ENCODE measurements at places on chromosomes 5 and 9.

GRCh38 chr9:34375901-34376595 lies 650 bp downstream of the MYORG start:
- no peak for DNase-seq

DNA sequence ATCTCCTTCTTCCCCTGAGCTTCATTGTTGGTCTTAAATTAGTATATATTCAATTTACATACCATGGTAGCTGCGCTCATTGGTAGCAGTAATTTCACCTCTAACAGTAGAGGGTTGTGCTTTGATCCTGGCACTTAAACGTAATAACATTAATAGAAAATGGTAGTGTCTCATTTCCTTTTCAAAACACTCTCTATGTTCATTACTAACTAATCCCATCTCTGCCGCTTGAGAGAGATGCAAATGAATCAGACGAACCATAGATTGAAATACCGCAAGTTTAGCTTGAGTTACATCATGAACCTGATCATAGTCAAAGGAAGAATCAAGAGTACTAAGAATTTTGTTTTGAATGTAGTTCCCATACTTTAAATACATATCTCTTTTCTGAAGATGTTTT lies 2.2 kb downstream of the THBS4 start:
- no peak for DNase-seq

- DNase-seq, result no peak
These were observed 67.9 kb downstream of the IQGAP2 start for GRCh38 chr5:76470976-76471375.

DNA sequence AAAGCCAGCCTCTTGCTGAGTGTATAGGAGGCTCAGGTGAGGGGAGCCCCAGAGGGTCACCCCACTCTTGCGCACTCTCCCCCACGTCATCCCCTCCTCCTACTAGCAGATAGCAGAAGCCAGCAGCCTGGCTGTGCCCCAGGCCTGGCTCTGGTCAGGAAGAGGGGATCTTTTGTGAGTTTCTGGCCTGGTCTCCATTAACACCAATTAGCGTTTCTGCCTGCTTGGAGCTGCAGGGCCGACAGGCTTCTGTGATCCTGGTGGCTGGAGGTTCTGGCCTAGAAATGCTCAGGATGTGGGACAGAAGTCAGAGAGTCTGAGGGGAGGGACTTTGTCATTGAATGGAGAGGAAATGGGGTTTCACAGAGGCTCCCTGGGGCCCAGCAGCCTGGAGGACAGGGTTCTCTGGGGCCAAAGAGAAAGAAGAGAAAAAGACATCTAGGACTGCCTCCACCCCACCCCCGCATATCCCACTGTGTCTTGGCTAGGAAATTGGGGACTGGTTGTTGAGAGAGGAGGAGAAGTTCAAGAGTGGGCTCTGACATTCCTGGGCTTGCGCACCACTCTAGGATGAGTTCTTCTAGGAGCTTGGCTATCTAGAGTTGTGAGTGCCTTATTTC lies 47.5 kb upstream of the ARAP3 start:
- DNase-seq, result no peak

GRCh38 chr9:89734600-89735041 lies 129.8 kb downstream of the GADD45G start:
- no peak for DNase-seq

- DNase-seq, result no peak
These were observed 78.5 kb downstream of the HMHB1 start for GRCh38 chr5:143890487-143890886.

- no peak for DNase-seq
These were observed 323.4 kb downstream of the CHSY3 start for GRCh38 chr5:130227699-130228098.

DNA sequence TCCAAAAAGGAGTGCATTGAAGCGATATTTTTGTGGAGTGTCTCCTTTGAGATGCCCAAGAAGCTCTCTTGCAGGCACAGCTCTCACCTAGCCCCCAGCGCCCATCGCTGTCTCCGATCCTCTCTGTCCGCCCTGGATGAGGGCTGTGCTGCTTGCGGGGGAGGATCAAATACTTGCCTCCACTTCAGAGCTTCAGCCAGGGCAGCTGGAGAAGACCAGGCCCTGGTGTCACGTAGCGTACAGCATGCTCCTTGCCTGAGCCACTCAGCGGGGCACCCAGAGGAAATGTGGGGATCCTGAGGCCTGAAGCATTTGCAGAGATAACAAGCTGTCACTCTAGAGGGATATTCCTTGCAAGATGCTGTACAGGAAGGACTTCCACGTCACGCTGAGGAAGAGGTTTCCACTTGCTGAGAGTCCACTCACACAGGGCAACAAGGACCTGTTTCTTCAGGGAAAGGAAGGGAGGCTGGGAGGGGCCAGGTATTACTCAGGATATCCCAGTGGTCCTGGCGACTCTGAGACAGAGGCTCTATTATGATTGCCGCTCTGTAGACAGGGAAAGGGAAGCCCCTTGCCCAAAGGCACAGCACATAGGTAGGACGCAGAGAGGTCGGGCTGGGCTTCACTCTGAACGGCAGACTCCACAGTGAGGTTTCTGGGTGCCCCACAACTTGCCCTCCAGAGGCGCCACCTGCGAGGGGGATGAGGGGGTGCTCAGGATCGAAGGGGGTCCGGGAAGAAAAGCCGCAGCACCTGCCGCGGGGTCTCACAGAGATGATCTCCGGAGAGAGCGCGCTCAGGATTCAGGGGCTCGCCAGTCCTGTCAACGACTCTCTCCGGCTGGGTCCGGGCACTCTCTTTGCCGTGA lies 64.0 kb downstream of the CRB2 start:
- no peak for DNase-seq

GRCh38 chr9:130639866-130640555 lies 24.4 kb upstream of the PRDM12 start:
- no peak for DNase-seq

DNA sequence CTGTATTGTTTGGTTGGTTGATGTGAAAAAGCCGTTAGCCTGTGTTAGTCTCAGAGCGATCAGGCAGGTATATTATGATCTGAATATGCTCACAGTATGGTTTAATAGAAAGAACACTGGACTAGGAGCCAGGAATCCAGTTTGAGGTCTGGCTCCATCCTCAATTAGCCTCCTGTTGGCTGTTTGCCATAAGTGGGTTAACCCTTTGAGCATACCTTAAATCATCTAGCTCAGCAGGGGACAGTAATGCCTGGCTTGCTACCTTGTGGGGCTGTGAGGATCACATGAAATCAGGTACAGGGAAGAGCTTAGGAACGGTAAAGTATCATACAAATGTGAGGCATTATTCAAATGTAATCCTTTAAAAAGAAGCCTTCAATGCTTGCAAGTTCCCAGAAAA lies 104.7 kb downstream of the CMYA5 start:
- DNase-seq, result no peak

- no peak for DNase-seq
These were observed 22.1 kb upstream of the STXBP1 start for GRCh38 chr9:127589955-127590370.

DNA sequence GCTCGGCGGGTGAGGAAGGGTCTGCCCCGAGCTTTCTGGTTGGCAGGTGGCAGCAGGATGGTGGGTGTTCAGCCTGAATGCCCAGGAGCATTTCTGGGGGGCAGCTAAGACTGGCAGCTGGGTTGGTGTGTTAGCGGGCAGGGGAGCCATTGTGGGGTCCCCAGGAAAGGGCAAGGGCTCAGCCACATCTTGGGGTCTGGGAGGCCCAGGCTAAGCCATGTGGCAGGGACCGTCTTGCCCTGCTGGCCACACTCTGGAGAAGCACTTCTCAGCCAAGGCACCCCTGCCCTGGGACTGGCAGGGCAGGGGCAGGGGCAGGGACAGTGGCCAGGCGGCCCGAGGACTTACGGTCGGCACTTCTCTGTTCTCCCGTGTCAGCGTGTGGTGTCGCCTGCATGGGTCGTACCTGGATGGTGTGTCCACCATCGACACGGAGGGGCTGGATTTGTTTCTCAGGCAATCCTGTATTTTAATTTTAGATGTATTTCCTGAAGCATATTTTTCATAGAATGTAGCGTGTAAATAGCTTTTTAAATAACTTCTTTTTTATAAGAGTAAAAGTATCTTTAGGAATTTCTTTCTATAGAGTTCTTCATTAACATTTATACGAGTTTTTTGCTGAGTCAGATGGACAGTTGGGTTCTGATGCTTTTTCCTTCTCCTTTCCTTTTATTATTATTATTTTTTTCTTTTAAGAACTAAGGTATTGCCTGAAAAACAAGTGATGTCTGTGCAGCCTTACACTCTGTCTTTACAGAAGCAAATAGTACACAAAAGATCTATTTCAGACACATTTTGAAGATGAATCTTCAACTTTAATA lies 102.0 kb downstream of the PHF2 start:
- DNase-seq, result no peak

GRCh38 chr9:107681988-107682387 lies 192.4 kb upstream of the KLF4 start:
- DNase-seq, result no peak

- DNase-seq, result no peak
These were observed 4.6 kb upstream of the SLC6A7 start for GRCh38 chr5:150184990-150185912.

GRCh38 chr9:90616806-90617205 lies 25.8 kb downstream of the DIRAS2 start:
- no peak for DNase-seq

DNA sequence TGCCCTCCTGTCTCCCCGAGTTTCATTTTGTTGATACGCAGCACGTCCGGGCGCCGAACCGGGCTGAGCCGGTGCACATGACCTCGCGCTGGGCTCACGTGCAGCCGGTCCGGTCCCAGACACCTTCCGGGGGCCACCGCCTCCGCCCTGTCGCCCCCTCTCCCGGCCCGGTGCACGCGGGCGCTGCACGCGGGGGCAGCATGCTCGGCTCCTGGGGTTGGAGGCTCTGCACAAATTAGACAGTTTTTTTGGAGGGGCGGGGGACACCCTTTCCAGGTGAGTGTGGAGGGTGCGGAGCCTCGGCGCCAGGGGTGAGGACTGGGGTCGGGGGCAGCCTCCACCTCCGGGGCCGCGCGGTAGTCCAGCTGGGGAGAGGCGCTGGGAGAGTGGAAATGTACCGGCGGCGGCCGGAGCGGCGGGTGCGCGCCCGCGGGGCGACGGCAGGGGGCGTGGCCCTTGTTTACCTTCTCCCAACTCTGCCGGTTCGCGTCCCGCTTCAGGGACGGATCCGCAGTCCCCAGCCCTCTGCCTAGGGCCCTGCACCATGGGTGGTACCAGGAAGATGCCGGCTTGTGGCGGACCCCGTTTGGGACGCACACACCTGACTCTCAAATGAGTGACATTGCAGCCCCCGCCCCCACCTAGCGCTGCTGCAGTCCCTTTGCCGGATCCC lies 1.1 kb downstream of the JADE2 start:
- DNase-seq, result no peak

- no peak for DNase-seq
These were observed 16.8 kb downstream of the PHF2 start for GRCh38 chr9:93593144-93593658.

GRCh38 chr9:4119778-4120554 lies 179.9 kb downstream of the GLIS3 start:
- no peak for DNase-seq

- DNase-seq, result no peak
These were observed 276.5 kb downstream of the ARHGEF28 start for GRCh38 chr5:73902327-73903051.

DNA sequence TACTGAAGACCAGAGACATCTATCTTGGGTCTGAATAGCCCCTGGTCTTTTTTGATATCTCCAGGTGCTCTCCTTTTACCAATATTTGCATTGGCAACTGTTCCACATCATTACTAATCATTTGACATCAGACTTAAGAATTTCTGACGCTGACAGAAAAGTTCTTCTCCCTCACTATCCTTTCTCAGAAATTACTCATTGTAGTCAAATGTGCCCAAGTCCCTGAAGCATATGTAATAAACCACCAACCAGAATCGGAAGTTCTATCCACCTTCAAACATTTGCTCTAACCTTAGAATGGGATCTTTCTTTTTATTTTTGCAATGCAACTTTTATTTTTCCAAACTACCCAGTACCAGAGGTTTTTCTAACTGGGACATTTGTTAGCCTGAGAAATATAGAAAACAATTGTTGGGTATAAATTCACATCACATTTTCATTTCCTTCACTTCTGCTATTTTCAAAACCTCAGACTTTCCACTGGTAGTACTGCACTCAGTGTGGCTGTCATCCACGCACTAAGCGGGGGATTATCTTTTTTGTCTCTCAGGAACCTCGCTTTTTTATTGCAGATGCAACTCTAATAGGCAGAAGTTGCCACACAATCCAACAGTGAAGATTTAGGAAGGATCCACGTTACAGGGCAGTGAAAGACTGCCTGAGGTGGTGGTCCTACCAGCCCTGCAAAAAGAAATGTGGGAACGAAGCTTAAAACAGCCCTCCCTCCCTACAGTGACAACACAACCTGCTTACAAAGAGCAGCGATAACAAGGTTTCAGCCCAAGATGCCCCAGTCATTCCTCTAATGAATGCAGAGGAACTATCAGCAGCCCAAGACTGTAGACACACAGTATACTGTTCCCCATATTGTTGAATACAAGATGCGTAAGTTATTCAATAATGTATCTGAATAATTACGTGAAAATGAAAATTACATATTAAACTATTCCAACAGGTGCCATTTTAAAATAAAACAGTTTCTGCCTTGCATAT lies 201.2 kb downstream of the EBF1 start:
- no peak for DNase-seq

- peak; percentile 43 for DNase-seq
These were observed 480.6 kb downstream of the NR2F1-AS1 start for GRCh38 chr5:93100428-93100827.

DNA sequence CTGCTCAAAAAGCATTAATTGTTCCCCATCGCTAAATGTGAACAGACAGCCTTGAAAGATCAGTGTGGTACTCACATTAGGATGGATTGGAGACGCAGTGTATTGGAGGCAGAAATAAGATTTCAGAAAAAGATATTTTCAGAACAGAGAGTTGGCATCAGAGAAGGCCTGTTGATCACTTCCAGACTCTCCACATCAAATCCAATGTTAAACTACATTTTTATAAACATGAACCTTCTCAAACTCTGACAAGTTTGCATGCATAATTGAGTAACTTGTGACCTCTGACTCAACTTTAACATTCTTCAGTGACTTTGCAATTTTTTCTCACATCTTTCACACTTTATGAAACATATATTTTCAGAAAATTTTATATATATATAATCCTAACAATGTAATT lies 919.6 kb upstream of the SEMA6A start:
- no peak for DNase-seq

- no peak for DNase-seq
These were observed 4.8 kb downstream of the CD274 start for GRCh38 chr9:5455181-5455580.

DNA sequence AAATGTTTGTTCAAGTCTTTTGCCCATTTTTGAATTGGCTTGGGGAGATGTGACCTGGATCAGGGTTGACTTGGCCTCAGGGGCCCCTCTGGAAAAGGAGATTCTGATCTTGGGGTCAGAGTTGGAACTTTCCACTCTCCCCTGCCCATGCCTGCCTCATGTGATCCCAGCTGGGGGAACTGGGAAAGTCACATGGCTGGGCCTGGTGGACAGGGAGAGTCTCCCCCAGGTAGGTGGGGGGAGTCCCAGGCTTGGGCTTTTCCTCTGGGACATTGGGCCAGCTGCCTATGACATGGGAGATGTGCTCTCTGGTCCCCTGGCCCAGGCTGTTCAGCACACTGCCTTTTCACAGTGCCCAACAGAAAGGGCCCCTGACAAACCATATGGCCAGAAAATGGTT lies 60.7 kb downstream of the NDST1 start:
- no peak for DNase-seq

- DNase-seq, result no peak
These were observed 321.4 kb upstream of the WWC1 start for GRCh38 chr5:167969998-167970397.

- no peak for DNase-seq
These were observed 118.2 kb upstream of the RPS23 start for GRCh38 chr5:82396396-82396795.

GRCh38 chr5:119290607-119291006 lies 65.2 kb upstream of the TNFAIP8 start:
- DNase-seq, result no peak

GRCh38 chr5:57492632-57493031 lies 10.0 kb upstream of the ACTBL2 start:
- no peak for DNase-seq
